Activated naive CD4-positive, alpha-beta T cell treated with anti-CD3 and anti-CD28 coated beads, Interleukin-2, amount 50 U/mL, for 72 hours (primary cell): ENCODE measurements at places on chromosomes 1 and 21.

DNA sequence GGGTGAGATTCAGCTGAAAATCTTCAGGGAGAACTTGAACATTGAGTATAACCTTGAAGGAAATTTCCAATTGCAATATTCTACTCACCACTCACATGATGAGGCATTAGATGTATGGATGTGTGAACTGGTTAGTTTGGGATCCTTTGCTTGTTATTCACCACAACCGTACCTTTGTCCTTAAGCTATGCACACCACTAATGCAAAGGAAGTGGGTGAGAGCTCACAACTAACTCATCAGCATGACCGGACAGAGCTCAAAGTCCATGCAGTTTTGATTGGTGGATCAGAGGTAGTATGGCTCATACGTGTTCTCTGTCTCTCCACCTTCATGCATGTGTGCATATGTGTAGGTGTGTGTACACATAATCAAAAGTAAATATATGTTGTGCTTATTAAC lies 43.5 kb upstream of the MROH9 start:
- DNase-seq: no peak

DNA sequence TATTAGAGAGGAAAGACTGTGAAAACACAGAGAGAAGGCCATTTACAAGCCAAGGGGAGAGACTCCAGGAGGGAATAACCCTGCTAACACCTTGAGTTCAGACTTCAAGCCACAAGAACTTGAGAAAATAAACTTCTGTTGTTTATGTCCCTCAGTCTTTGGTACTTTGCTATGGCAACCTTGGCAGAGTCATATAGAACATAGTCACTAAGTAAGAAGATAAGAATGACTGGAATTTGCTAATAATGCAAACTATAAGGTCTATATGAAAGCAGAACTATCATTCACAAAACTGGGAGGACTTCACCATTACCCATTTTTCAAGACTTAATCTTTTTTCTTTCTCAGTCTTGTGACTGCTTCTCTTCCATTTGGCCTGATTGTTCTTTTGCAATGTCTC lies 767.3 kb upstream of the ADAMTS5 start:
- DNase-seq: no peak

DNA sequence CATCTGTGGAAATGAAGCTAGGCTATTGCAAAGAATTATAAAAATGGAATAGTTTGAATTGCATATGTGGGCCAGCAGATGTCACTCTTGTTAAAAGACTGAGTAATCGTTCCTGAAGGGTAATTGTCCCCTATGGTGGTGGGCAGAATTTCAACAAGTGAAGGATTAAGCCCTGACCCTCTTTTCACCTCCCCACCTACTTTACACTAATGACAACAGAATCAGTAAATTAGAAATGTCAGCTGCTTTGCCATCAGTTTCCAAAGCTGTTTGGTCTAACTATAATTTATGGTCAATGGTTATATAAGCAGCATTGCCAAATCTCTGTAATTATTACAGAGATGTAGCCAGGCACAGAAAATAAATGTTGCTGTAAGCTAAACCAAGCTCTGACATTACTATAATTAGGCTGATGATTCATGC lies 898.6 kb downstream of the AMY1C start:
- no peak for DNase-seq

DNA sequence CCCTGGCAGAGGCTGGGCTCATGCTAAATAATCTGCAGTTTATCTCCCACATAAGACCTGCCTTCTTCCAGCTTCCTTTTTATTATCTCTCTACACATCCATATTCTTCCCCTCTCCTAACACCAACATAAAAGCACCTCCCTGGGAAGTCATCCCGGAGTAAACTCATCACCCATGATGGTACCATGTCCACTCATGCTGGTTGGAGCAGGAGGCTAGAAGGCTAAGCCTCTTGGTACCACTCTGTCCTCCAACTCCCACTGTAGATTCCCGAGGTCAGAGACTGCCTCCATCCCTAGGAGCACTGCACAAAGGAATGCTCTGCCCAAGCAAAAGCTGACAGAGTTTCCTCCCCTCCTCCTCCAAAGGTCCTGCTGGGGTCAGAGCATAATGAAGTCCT lies 4.2 kb downstream of the DENND2D start:
- DNase-seq: no peak

- DNase-seq: no peak
Measured at GRCh38 chr1:217275655-217276398, 355.1 kb downstream of the GPATCH2 start.

DNA sequence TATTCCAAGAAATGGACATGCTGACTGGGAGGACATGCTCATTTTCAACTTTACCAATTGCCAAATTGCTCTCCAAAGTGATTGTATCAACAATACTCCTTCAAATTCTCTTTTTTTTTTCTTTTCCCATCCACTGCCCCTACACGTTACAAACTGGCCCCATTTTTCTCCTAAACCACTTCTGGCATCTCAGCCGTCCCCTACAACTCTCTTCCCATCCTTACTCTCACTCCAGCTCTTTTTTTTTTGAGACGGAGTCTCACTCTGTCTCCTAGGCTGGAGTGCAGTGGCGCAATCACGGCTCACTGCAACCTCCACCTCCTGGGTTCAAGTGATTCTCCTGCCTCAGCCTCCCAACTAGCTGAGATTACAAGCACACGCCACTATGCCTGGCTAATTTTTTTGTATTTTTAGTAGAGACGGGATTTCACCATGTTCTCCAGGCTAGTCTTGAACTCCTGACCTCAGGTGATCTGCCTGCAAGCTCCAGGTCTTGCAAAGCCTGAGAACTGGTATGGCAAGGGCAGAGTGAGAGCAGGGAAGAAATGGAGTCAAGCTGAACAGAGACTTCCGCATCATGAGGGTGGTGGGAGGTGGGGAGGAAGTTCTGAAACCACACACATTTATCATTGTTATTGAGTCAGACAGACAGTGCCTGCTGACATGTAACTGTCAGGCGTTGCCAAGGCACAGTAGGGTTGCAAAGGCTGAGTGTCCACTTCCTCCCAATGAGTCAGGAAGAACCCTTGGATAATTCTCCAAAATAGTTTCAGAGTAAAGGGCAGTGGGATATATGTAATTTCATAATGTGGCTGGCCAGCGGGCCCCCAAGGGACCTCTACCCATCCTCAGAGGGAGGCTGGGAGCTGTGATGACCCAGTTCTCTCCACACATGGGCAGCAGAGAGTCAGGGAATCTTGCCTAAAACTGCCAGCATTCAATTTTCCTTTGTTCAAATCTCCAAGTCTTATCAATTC lies 17.4 kb downstream of the CELA3A start:
- DNase-seq: peak; percentile 66

- DNase-seq: no peak
Measured at GRCh38 chr1:31383967-31384366, 11.1 kb upstream of the FABP3 start.

- DNase-seq: no peak
Measured at GRCh38 chr1:214445831-214446614, 105.4 kb downstream of the PTPN14 start.

DNA sequence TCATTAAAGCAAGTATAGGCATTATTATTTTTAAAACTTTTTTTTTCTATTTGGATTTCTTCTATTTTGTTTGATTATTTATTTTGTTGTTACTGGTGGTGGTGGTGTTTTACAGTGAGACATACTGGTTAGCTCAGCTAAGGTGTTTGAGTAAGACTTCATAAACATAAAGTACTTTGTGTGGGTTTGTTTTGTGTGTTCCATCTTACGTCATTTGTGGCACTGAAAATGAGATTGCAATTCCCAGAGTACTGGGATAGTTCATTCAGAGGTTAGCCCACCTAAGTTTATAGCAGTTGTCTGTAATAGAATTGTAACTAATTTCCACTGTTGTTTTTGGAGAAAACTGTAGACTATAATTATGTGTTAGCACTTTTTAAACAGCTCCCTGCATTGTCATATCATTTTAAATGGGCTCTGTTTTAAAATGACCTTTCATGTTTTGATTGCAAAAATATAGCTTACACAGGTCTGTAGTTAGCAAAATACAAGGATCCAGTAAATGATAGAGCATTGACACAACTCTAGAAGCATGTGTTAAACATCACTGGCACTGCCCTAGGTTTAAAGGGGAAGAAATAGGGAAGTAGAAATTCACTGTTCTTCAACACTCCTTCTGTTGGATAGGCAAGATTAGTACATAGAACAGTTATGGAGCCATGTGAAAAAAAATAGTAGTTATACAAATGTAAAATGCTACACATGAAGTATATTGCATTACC lies 171.7 kb downstream of the NFIA start:
- DNase-seq: no peak

DNA sequence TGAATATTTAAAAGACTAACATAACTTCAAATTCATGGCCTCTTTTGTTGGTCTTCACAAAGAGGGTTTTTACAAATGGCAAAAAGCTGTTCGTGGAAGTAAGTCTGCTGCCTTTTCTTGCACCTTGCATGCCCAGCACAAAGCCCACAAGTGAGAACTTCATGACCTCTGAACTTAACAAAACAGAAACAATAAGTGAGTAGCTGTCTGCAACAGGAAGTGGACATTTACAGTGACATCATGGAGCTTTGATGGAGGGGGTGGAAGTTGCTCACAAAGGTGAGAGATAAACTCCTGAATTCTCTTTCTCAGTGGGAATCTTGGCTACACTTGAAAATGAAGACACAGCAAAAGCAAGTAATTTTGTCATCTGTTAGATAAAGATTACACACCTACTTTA lies 303.3 kb upstream of the DEPDC1 start:
- no peak for DNase-seq

GRCh38 chr1:116918714-116919357 lies 9.1 kb downstream of the PTGFRN start:
- DNase-seq: no peak

- peak; percentile 66 for DNase-seq
Measured at GRCh38 chr1:3899754-3900149, 320 bp downstream of the C1orf174 start.

DNA sequence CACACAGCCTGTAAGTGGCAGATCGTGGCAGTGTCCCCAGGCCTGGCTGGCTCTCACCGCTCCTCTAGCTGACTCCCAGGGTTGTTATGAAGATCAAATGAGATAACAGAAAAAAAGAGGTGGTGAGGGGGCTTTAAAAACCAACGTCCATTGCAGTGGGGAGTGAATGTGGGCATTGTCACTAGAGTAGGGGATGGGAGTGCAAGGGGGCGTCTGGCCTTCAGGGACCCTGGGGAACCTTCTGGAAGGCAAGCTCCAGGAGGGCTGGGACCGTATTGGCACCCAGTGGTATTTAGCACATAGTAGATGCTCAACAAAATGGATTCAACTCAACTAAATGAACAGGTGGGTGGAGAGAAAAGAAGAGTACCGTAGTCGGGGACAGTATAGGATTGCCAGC lies 3.4 kb downstream of the PLA2G2D start:
- no peak for DNase-seq

GRCh38 chr1:112893288-112894009 lies 62.5 kb downstream of the SLC16A1 start:
- no peak for DNase-seq

- no peak for DNase-seq
Measured at GRCh38 chr1:36966242-36966641, 68.1 kb downstream of the GRIK3 start.

DNA sequence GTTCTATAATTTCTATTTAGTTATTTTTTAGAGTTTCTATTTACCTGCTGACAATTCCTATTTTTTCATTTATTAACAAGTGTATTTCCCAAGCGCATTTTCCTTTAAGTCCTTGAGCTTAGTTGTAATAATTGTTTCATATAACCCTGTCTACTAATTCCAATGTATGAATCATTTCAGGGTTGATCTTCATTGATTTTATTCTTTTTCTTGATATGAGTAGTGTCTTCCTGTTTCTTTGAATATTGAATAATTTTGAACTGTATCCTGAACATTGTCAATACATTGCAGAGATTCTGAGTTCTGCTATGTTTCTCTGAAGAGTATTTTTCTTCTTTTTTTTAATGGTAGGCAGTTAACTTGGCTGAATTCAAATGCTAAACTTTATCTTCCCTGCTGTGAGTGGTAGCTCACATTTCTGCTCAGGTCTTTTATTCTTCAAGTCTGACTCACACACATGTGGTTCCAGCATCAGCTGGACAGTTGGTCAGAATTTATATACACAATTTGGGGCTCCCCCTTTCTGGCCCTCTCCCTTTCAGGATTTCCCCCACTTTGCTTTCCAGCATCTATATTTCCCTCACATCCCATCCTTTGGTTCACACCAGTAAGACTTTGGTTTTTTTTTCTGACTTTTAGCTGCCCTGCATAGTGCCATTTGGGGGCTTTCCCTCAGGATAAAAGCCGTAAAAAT lies 54.4 kb upstream of the WDR26 start:
- DNase-seq: no peak
